ENCODE measurements at places on chromosomes 13 and 19. TPM values are rescaled to one million over a fixed set of nuclear protein-coding genes. Genes with fewer than 3 reads are reported as not detected.

GRCh38 chr13:112896736-112897602, 72.0 kb upstream of the MCF2L start:
- no peak for DNase-seq

Gene CXCL17
- polyA plus RNA-seq, result not detected

Gene LILRA2
- 0.80 TPM for polyA plus RNA-seq

Gene ZNF814
- 36.3 TPM for polyA plus RNA-seq

Gene ACER1
- not detected for polyA plus RNA-seq

Gene SHANK1
- polyA plus RNA-seq, result 6.6 TPM

Gene MEF2B
- polyA plus RNA-seq, result 1.2 TPM

Gene SIGLEC10
- 2.0 TPM for polyA plus RNA-seq
